Stimulated activated CD4-positive, alpha-beta T cell treated with anti-CD3 and anti-CD28 coated beads, Interleukin-2, amount 100 ng/mL, for 48 hours (primary cell): ENCODE measurements at places on chromosomes 2 and 18.

GRCh38 chr2:110886826-110887573 is 154.6 kb downstream of the ACOXL start:
- DNase-seq, result no peak

- DNase-seq, result no peak
Measured at GRCh38 chr2:75568174-75568573, 7.4 kb upstream of the EVA1A start.

GRCh38 chr2:3639653-3640052 is 18.3 kb upstream of the ALLC start:
- DNase-seq, result no peak

DNA sequence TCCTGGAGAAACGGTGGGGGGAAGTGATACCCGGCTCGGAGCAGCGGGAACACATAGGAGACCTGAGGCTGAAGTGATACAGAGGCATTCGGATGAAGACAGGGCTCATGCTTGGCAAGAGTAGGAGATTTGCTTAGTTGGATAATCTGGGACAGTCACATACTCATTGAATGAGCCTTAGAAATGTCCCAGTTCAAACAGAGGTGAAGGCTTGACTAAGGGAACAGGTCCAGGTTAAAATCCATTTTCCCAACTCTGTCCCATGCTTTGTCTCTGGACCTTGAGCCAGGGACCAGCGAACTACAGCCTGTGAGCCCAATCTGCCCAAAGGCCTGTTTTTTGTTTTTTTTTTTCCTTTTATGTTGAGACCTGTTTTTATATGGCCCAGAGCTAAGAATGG is 1.3 kb downstream of the UGT1A6 start:
- DNase-seq, result no peak

DNA sequence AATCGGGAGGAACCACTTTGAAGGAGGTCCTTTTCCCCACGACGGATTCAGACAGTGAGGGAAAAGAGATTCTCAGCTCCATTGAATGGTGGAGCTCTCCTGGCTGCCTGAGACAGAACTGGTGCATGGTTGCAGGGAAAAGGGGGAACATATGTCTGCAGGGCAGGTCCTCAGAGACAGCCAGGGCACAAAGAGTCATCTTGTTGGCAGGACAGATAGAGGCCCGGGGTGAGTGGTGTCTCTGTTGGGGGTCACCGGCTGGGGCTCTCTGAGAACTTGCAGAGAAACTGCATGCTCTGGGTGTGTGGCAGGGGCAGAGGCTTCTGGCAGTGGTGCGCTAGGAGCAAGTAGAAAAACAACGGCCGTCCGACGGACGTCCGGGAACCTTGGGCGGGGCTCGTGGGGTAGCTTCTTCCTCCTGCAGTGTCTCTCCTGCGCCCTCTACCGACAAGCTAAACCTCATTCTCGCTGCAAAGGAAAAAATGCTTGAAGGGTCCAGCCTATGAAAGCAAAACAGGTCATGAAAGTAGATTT is 94.3 kb downstream of the CDCA7 start:
- peak; percentile 62 for DNase-seq

DNA sequence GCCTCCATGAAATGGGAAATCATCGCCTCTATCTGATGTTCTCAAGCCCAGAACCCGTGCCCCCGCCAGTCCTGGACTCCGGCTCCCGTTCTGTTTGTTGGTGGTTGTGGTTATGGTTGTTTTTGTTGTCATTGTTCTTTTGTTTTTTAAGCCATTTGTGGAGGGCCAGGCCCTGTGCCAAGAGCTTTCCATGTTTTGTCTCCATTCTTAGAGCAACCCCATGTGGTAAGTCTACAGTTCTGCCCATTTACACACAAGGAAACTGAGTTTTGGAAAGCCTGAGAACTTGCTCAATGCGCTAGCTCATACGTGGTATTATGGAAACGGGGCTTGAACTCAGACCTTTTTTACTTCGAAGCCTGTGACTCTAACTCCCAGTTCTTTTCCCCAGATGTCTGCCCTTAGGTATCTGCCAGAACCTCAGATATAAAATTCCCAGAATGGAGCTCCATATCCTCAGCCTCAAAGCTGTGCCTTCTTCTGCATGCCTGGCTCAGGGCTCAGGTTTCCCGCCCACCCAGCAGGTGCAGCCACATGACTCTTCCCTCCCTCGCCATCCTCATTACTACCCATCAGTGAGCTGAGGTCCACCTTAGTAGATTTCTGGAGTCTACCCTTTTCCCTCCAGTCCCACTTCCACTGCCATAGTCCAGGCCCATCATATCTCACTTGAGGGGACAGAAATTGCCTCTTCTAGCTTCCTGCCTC is 194.1 kb downstream of the KLHL29 start:
- no peak for DNase-seq

GRCh38 chr2:43124687-43125057 is 101.7 kb downstream of the ZFP36L2 start:
- no peak for DNase-seq

- no peak for DNase-seq
Measured at GRCh38 chr18:11005528-11005927, 143.8 kb downstream of the PIEZO2 start.

DNA sequence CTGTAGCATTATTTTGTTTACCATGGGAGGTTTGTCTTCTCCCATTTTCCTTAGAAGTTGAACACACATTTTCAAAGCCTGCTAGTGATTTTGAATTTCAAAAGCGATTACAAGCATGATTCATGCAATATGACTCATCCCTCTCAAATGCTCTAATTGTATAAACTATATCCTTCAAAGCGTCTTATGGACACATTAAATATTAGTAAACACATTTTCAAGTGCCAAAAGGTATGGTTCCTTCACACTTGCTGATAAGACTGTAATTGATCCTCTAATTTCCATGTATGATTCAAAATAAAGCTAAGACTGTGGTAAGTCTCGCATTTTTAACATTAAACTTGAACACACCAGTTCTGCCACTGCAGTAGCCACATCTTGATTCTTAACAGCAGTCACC is 512.9 kb downstream of the LRRTM4 start:
- DNase-seq, result no peak

DNA sequence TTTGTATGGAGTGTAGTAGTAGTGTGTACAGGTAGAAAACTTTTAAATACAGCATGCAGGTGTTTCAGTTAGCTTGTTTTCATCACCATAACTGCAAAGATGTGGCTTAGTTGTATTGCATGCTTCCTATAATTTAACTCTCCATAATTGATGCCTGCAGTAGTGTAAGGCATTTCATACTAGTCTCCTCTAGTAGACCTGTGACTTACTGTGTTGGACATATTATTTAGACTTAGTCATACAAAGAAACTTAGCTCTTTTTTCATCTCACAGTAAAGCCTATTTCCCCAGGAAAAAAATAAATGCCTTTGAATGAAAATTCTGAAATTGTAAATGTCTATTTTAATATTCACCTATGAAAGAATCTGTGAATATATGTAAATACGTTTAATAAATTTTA is 52.8 kb upstream of the TWSG1 start:
- DNase-seq, result no peak

DNA sequence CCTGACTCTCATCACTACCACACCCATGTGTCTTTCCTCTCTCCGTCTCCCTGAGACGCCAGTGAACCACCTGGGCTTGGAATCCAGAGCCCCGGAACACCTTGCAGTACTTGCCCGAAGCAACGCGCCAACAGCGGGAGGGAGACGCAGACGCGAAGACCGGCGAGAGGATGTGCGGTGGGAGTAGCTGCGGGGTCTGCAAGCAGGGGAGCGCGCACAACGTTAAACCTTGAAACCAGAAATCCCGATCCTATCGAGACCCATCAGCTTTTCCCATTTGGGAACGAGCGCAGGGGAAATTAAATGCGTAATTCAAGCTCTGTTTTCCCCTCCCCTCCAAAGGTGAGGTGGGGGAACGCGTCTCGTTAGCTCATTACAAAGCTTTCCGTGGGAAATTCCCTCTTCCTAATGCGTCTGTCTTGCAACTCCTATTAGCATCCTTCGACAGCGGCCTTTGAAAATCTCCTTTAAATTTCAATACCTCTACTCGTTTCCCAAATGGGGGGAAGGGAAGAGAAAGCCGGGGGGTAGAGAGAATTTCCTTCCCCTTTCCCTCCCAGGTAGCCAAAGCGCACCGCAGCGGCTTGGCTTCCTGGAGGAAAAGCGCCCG is 421 bp upstream of the CNTNAP5 start:
- DNase-seq, result no peak

- DNase-seq, result no peak
Measured at GRCh38 chr2:236938126-236938525, 147.6 kb upstream of the COPS8 start.

GRCh38 chr2:75516378-75517360 is 44.1 kb downstream of the EVA1A start:
- no peak for DNase-seq

DNA sequence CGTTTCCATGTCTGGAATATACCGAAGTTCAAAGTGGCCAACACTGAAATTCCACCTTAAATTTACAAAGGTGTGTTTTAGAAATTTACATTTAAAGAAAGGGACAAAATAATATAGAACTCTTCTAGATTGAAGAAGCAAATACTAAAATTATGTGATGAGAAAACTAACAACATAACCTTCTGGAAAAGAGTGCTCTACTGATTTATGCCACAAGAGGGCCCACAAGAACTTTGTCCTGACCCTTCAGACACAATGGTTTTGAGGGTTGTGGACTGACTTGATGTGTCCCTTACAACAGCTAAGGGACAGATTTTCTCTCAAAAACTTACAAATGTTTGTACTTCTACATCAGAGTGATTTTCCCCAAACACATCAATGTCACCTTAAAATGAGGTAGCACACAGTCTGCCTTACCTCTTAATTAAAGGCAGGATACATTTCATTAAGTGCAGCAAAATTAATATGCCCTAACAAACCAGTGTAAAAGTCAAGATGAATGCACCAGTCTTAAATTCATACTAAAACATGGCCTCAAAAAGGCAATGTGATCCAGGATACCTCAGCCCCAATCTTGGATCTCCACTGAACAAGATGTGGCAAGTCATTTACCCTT is 36.2 kb downstream of the EIF2AK3 start:
- peak; percentile 27 for DNase-seq

GRCh38 chr18:51196118-51196810 is 1.2 kb downstream of the MEX3C start:
- DNase-seq, result peak; percentile 36

DNA sequence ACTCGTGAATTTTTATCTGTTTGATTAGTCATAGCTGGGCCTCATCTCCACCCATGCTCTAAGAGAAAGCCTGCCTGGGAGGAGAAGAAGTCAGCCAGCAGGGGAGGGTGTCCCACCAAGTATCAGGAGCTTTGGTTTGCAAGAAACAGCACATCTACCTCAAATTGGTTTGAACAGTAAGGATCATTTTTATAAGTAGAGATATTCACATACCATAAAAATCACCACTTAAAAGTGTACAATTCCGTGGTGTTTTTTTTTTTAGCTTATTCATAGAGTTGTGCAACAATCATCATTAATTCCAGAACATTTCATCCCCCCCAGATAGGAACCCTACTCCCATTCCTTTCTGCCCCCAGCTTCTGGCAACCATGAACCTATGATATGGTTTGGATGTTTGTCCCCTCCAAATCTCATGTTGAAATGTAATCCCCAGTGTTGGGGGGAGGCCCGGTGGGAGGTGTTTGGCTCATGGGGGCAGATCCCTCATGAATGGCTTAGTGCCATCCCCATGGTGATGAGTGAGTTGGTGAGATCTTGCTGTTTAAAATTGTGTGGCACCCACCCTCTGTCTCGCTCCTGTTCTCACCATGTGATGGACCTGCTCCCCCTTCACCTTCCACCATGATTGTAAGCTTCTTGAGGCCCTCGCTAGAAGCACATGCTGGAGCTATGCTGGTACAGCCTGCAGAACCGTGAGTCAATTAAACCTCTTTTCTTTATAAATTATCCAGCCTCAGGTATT is 36.2 kb upstream of the HS6ST1 start:
- no peak for DNase-seq
